ENCODE measurements at places on chromosomes 16 and 17.

GRCh38 chr17:63423251-63423950 lies 22.7 kb downstream of the CYB561 start:
- DNase-seq = no peak

DNA sequence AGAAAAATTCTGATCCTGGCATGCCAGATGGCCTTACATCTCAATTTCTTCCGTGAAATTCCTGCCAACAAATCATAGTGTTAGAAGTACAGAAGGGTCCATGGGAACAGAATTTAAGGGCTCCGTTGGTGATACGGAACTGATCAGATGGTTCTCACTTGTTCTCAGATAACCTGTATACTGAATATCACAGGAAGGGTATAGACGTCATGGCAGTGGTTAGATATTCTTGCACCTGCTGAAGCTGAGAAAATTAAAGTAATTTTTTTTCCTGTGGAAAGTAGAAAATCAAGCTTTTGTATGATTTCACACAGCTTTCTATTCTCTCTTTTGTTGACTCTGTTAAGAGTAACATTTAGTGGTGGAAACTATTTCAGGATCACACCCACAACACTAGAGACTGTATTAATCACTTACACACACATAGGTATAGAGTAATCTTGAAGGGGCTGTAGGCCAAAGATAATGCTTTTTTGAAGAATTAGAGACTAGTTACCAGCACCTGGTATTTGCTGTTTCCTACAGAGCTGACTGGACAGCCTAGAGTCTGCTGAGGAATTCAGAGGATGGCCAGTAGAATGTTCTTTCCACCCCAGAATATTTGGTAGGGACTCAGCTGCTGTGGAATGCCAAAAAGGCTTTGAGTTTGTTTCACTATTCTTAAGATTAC lies 7.5 kb downstream of the TENT4B start:
- no peak for DNase-seq

DNA sequence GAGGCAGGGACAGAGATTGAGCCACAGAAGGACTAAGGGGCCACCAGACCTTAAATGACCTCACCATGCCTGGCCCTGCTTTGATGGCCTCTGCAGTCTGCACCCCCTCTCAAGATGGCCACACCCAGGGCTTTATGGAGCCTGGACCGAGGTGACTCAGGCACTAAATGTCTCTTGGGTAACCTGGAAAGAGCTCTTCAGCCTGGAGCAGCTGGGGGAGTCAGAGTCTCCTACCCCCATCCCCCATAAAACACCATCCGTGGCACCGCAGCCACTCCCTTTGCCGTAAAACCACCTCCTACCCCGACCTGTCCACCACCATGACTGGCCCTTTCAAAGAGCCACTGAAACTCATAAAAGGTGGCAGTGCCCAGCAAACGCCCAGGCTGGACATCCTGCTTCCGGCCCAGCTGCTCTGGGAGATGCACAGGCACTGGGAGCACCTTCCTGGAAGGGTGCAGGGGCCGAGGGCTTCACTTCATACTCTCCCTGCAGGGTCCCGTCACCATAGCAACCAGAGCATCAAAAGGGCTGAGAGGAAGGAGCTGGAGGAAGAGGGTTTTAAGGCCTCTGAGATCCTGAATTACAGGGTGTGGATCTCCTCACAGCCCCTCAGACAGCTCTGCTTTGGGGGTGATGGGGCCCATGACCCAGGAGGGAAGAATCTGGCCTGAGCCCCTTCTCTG lies 22.3 kb downstream of the FOXN1 start:
- no peak for DNase-seq

- DNase-seq = no peak
These were observed 33.5 kb upstream of the EMP2 start for GRCh38 chr16:10613785-10614485.

DNA sequence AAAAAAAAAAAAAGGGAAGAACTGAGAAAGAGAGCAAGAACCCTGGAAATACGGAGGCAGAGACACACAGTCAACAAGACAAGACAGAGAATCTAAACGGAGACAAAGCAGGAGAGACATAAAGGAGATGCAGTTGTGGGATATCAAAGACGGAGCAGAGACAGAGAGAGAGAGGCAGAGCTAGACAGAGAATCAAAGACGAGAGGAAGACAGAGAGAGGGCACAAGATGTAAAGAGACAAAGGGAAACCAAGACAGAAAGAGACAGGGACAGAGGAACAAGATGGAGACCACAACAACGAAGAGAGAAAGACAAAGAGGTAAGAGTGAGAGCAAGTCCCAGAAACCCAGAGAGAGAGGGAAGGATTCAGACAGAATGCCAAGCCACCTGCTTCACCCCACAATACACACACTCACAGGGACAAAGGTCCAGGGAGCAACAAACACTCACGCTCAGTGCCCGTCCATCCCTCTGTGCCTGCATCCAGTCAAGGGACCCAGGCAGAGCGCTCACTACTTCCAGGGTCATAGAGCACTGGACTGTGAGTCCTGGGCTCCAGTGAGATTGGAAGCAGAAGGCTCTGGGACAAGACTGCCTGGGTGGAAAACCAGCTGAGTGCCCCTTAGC lies 88.9 kb downstream of the C16orf78 start:
- DNase-seq = no peak

- DNase-seq = no peak
These were observed 45.2 kb upstream of the CHMP6 start for GRCh38 chr17:80946449-80946848.

- DNase-seq = no peak
These were observed 39.0 kb downstream of the CUEDC1 start for GRCh38 chr17:57915985-57916757.

DNA sequence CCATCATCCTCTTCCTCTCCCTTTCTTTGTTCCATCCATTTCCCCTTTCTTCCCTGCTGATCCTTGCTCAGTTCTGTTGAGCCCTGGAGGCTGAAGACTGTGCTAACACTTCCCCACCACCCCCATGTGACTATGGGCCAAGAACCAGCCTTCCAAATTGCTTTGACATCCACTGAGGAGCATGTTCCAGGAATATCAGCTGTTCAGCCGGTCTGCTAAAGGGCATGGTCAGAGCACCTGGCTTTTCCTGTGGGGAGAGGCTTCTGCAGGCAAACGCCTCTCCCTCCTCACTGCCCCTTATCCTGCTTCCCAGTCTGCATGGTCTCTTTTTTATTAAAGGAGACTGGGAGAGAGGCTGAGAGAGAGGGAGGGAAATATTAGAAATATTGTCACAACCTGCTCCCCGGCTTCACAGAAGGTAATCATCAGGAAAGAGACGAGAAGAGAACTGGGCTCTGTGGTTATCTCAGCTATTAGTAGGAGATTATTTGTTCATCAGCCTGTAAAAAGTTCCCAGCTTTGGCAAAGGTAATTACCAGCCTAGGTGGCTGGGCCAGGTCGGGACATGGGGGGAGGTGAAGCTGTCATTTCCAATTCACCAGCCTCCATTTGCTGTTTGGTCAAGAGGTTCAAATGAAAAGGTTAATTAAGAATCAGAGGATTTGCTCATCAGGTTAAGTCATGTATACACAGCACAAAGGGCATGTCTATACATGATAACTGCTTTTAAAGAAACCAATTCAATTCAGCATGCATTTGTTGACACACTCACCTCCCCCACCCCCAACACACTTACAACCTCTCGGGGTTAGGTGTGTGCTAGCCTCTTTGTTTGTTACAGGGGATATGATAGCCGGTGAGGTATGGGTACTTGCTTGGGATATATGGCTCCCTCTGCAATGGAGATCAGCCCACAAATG lies 83.7 kb upstream of the CRHR1 start:
- DNase-seq = peak; percentile 38

DNA sequence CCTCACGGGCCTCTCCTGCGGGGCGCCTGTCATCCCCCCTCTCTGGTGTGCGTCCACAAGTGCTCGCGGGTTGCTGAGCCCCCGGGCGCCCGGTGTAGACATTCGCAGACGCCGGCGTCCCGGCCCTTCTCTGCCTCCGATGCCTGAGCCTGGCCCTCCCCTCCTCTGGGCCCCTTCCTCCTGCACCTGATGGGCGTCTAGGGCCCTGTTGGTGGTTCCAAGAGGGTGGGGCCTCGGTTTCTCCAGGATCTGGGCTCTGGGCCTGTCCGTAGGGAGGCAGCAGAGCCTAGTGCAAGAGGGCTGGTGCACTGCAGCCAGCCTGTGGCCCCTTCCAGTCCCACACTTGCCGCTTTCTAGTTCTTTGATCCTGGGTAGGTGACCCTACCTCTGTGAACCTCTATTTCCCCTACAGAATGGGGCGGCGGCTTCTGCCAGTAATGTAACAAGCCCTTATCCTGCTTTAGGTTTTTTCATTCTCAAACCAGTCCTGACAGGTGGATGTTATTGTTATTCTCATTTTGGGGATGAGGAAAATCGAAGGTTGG lies 623 bp downstream of the E4F1 start:
- no peak for DNase-seq

- no peak for DNase-seq
These were observed 2.6 kb upstream of the ADORA2B start for GRCh38 chr17:15942207-15942833.

GRCh38 chr16:87063543-87063942 lies 253.6 kb downstream of the C16orf95 start:
- no peak for DNase-seq

GRCh38 chr17:29007860-29008455 lies 2.1 kb upstream of the SEZ6 start:
- DNase-seq = no peak

DNA sequence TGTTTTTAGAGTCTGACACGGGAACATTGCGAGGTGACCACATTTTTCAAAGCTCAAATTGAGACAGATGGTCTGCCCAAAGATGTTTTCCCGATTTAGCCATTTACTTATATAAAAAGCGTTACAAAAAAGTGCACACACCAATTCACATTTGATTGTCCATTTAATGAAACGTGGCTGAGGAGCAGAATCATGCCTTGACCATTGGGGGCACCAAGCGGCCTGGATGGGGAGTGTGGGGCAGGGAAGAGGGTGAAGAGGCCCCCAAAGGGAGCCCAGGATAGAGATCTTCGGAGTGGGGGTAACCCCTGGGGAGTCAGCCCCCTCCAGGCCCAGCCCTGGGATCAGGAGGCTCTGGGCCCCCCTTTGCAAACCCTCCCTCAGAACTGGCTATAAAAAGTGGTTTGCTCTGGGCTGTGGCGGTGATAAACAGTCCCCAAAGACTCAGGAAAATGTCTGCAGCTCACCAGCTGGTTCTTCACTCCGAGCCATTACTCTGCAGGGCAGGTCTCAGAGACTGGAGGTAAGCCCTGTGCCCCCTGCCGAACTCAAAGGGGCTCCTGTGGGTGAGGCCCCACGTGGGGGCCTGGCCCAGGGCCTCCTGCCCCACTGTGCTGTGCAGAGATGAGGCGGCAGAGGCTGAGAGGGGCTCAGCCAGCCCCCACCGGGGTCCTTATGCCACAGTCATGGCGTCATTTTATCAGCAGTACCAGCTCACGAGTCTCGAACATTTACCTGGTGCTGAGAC lies 105.9 kb upstream of the SEC14L1 start:
- no peak for DNase-seq

DNA sequence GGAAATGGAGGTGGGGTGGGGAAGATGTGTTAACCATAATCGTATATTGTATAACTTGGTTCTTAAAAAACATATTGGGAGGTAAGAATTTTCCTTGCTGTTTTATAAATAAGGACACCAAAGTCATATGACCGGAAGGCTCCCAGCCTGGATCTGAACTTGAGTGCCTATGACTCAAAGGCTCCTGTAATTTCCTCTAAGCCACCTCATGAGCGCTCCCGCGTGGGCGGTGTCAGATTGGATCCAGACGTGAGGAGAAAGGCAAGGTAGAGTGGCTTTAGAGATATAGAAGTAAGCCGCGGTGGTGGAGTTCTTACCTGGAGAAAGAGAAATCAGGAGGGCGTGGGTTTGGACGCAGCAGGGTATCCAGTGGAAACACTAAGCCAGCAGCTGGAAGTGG lies 196.2 kb upstream of the NLRP1 start:
- no peak for DNase-seq

GRCh38 chr17:77919276-77919675 lies 39.2 kb upstream of the TNRC6C start:
- no peak for DNase-seq

DNA sequence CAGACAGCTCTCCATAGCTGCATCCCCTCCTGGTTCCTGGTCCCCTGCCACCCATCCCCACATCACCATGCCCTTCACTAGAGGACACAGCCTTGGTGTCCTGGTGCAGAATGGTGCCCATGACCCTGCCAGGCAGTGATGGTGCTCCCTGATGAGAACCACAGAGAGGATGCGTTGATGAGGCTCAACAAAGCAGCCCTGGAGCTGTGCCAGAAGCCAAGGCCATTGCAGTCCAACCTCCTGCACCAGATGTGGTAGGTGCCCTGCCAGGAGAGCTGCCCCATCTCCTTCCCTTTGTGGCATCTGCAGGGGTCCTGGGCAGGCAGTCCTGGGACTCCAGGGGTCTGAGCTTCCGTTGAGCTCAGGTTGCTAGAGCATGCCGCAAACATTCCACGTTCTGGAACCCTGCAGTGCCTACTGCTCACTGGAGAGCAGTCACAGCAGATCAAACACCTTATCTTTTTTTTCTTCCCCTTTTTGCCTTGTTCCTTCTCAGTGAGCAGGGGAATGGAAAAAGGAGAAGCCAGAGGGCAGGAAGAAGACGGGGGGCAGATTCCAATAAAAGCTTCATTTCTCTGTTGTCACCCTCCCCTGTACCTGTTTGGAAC lies 5.3 kb upstream of the EPN3 start:
- DNase-seq = no peak

DNA sequence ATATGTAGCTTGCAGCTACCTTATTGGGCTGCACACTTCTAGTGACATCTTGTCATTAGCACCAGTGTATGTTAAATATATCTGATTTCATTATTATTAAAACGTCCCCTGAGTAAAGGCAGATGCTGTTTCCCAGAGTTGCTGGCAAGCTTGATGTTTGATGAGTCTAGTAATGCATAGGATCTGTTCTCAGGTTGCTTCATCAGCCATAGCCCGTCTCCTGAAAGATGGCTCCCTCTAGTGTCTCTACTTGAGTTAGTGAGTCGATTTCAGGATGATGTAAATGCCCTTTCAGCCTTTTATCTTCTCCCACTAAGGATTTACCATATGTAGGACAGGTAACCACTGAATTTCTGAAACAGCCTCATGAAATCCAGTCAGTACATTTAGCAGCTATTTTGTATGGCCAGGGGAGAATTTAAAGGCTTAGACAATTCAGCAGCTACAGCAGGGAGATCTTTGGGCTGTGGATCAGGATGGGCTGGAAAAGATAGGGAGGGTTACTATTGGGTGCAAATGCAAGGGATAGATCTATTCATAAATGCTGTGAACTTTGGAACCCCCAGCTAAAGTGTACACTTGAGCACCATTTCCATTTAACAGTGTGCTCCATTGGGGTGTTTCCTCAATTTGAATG lies 376.3 kb downstream of the CNTNAP4 start:
- peak; percentile 98 for DNase-seq

- no peak for DNase-seq
These were observed 518 bp upstream of the KRTAP9-3 start for GRCh38 chr17:41231731-41232130.

GRCh38 chr16:2979669-2980226 lies 498 bp downstream of the PKMYT1 start:
- no peak for DNase-seq

DNA sequence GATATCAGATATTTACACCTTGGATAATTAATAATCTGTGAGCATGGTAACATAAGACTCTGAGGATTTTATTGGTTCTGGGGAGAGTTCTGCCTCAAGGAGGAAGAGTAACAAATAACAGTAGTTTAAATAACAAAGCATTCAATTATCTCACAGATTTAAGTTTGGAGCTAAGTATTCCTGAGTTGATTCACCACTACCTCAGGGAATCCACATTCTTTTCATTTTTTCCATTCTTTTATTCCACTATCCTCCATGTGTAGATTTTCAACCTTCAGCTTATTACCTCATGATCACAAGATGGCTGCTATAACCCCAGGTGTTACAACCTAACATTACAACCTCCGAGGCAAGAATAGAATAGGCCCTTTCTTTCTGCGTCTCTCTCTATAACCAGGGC lies 252.2 kb upstream of the TOX3 start:
- no peak for DNase-seq

Data from NCI-H1694 treated with DMSO at 0.1 percent for 48 hours (cell line).